NAMALWA (cell line): ENCODE measurements at places on chromosomes 16 and 17.

DNA sequence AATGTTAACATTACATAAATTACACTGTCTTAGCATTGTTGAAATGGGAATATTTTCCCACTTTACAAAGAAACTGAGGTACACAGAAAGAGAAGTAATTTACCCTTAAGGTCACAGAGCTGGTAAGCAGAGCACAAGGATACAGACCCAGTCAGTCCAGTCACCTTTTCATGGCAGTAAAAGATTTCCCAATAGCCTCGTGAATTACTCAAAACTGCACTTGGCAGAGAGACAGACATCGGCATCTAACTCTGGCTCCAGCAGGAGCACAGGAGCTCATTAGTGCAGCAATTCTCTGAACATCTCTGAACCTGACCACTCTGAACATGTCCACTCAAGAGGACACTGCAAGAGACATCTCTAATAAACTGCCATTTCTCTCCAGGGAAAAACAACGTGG is 3.1 kb downstream of the TEX2 start:
- no peak for DNase-seq

GRCh38 chr17:72967977-72968585 is 124.4 kb downstream of the SLC39A11 start:
- no peak for DNase-seq

GRCh38 chr16:50996830-50997186 is 154.3 kb downstream of the SALL1 start:
- no peak for DNase-seq

DNA sequence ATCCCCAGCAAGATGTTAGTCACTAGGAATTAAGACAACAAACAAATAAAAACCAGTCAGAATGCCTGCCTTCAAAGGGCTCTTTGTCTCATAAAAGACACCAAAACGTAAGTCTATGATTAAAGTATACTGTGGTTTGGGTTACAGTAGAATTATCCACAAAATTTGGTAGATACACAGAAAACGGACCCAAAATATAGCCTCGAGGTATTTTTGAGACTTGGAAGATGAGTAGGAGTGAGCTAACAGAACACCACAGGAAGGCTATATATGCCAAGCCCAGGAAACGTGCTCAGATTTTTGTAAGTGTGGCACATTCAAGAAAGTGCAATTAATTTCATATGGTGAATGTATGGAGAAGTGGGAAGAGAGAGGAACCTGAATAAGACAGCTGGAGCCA is 831.4 kb downstream of the CDH11 start:
- DNase-seq = no peak

DNA sequence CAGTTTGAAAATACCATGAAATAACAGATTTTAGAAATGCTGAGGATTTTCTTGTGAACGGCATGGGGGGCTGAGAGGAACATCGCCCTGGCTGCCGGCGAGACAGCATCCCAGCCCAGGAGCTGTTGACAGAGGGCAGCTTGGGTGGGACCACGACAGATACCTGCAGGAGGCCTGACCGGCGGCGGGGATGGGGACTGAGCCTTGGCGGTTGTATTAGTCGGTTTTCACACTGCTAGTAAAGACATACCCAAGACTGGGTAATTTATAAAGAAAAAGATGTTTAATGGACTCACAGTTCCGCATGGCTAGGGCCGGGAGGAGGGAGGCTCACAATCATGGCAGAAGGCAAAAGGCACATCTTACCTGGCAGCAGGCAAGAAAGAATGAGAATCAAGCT is 82.3 kb upstream of the DNAH17 start:
- no peak for DNase-seq

DNA sequence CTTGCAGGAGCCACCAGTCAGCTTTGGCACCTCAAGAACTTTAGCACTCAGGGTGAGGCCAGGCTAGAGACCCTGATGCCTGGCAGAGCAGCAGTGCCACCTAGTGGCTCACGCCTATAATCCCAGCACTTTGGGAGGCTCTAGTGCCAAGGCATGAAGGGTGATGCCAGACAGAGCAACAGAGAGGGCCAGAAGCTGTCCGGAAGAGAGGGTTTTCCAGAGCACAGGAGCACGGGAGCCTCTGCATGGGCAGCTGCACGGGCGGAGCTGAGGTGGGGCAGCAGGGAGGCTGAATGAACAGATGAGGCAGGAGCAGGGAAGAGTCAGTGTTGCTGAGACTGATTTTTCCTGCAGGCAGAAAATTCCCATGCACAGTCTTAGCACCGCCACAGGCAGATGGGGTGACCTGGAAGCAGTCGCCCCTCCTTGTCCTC is 38.9 kb downstream of the MYH3 start:
- peak; percentile 76 for DNase-seq

- no peak for DNase-seq
Measured at GRCh38 chr16:15766918-15767317, 89.9 kb downstream of the MYH11 start.
